ENCODE measurements at places on chromosomes 5 and 9.
A peak's percentile ranks its signal among the peaks of the same experiment; 100 is the strongest.

GRCh38 chr9:134224567-134225093, 60.3 kb upstream of the RNU6ATAC start:
- no peak for DNase-seq

DNA sequence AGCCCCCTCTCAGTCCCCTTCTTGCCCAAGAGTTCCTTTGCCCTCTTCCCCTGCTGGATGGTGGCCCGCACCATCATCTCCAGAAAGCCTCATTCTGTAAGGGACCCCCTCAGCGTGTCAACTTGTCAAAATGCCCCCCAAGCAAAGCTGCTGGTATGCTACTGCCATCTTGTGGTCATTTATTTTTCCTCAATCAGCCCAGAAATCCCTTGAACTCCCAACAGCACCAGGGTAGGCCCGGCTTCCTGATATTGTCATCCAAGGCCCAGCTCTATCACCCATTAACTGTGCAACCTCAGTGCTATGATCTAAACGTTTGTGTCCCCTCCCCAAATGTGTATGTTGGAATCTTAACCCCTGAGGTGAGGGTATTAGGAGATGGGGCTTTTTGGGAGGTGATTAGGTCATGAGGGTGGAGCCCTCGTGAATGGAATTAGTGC, 53.2 kb upstream of the FBXW11 start:
- DNase-seq, result no peak

- no peak for DNase-seq
Measured at GRCh38 chr5:149371296-149371962, 7.7 kb downstream of the IL17B start.

- DNase-seq, result no peak
Measured at GRCh38 chr9:122392284-122392683, 21.5 kb downstream of the PTGS1 start.

- no peak for DNase-seq
Measured at GRCh38 chr5:145050181-145050580, 785.0 kb downstream of the PRELID2 start.

DNA sequence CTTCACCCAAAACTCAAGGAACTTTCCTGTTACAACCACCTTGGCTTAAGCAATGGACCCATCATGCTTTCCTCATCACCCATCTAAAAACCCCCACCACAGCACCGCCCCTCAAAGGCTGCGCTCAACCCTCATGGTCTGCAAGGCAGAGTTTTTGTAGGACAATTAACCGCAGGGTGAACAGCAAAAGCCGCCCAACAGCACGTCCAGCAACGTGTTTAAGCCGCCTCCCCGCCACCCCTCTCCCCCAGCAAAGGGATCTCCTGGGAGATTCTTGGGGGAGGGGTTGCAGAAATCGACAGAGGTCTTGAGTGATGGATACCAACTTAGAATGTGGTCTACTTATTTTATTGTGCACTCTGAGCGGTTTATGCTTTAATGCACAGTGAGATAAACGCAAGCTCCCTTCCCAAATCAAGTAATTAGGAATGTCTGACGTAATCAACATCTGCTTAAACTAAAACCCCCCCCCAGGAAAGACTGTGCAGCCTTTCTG, 1.9 kb downstream of the ROR2 start:
- DNase-seq, result no peak

DNA sequence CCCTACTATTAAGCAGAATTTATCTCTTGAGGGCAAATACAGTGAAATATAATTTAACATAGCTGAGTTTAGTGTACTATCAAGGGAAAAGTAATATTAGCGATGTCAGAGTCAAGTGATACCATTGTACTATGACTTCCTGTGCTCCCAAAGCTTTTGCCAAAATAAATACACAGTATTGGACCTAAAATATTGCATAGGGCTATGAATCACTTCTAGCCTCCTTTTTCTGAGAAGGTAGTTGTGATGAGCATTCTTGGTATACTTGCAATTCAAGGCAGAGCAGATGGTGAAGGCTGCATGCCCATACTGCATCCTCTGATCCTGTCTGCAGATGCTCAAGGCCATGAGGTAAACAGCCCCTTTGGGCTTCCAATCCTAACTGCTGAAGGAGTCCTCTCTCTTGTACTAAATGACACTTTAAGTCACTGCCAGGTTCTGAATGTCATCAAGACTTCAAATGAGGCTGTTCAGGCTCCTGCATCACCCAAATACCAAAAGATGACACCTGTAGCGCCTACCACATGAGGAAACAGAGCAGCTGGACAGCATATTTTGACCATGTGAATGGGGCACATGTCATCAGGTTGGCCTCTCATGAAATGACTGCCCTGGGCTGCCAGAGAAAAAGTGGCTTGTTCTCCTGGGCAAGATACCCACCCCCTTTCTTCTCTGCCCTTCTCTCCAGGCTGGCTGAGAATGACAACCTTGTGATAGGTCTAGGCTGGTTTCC, 29.7 kb upstream of the PPP2CA start:
- peak; percentile 44 for DNase-seq

DNA sequence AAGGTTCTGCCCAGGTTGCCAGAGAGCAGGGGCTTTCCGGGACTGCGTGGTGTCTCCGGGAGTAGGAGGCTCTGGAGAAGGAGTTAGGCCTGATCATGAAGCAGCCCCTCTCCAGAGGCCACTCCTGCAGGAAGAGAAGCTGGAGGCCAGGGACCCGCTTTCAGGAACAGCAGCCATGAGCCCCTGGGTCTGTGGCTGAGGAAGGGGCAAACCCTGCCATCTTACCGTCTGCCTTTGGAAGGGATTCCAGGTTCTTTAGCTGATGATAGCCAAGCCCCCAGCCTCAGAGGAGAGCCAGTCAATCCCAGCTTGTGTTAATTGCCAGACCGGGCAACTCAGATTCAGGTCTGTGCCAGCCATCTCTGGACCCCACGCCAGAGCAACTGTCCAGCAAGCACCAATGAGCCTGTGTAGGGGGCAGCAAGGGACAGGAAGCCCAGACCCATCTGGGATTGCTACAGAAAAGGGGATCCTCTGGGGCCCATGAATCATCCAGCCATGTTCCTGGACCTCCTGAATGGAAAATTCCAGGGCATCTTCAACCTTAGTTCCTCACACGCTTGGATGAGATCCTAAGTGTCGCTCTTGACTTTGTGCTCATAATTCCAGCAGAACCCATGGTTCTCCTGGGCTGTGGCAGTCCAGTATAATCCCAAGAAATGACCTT, 42.7 kb upstream of the MVB12B start:
- no peak for DNase-seq

GRCh38 chr5:32814141-32814540, 103.0 kb downstream of the NPR3 start:
- DNase-seq, result no peak

DNA sequence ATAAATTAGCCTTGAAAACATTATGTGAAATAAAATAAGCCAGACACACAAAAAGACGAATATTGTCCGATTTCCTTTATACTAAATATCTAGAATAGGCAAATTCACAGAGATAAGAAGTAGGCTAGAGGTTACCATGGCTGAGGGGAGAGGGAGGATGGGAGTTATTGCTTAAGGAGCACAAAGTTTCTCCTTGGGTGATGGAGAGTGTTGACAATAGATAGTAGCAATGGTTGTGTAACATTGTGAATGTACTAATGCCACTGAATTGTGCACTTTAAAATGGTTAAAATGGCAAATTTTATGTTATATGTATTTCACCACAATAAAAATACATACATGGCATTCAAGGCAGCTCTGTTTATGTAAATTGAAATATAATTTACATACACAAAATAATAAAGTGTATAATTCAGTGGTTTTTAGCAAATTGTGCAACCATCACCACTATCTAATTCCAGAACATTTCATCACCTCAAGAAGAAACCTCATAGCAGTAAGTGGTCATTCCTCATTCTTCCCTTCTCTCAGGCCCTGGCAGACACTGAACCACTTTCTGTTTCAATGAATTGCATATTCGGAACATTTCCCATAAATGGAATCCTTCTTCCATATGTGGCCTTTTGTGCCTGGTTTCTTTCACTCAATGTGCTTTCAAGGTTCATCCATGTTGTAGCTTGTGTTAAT, 59.2 kb downstream of the NDST1 start:
- peak; percentile 80 for DNase-seq

DNA sequence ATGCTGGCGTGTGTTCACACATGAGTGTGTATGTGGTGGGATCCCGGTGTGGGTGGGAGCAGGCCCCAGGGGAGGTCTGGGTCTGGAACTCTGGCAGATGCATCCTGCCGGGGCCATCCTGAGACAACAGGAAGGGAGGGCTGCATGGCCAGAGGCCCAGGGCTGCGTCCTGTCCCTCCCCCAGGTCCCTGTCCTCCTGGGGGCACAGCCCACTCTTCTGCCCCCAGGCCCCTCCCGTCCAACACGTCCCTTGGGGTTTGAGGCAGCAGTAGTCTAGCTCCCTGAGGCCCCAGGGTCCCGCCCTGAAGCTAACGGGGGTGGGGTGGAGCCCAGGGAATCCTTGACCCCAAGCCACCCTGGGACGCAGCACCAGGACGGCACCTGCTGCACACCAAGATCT, 16.6 kb downstream of the FLT4 start:
- no peak for DNase-seq

DNA sequence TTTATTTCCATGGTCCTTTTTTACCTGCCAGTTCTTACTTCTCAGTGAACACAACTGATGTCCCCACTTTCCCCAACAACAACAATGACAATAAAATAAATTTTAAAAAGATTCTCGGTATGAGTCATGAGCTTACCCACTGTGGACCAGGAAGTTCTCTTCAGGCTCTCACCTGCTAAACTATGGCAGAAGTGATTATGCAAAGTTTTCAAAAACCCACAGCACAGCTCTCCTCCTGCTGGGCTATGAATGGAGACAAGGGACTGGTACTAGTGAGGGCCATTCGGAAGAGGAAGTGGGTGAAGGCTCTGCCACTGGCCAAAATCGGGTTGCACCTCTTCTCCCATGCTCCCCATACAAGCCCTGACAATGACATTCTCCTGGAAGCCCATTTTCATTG, 429.4 kb downstream of the PIK3R1 start:
- DNase-seq, result no peak

GRCh38 chr9:124218438-124218982, 39.2 kb upstream of the NEK6 start:
- no peak for DNase-seq

DNA sequence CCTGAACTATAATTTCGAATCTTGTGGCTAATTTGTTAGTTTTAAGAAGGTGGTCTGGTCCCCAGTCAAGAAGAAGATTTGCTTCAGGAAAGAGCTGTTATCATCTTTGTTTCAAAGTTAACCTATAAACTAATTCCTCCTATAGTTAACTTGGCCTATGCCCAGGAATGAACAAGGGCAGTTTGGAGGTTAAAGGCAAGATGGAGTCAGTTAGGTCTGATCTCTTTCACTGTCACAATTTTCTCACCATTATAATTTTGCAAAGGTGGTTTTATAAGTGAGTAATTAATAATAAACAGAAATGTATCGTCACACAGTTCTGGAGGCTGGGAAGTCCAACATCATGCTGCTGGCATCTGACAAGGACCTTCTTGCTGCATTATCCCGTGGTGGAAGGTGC, 238.6 kb downstream of the PIK3R1 start:
- DNase-seq, result no peak

GRCh38 chr5:122434205-122434970, 122.4 kb downstream of the SNCAIP start:
- DNase-seq, result no peak

DNA sequence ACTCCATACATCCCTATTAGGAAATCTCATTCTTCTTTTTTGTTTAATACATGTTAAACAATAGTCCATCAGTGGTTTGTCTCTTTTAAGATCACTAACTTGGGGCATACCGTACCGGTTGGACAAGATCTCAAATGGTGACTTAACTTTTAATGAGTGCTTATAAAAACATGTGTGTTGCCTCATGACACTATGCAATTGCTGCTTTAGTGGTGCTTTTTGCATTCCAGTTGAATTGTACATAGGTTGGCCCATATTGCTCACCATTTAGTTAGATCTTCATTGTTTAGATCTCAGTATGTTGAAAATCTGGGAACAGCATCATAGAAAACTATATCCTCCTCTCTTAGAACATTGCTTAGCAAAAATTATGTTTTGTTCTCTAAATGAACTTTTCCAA, 17.8 kb downstream of the C9orf85 start:
- DNase-seq, result peak; percentile 84

DNA sequence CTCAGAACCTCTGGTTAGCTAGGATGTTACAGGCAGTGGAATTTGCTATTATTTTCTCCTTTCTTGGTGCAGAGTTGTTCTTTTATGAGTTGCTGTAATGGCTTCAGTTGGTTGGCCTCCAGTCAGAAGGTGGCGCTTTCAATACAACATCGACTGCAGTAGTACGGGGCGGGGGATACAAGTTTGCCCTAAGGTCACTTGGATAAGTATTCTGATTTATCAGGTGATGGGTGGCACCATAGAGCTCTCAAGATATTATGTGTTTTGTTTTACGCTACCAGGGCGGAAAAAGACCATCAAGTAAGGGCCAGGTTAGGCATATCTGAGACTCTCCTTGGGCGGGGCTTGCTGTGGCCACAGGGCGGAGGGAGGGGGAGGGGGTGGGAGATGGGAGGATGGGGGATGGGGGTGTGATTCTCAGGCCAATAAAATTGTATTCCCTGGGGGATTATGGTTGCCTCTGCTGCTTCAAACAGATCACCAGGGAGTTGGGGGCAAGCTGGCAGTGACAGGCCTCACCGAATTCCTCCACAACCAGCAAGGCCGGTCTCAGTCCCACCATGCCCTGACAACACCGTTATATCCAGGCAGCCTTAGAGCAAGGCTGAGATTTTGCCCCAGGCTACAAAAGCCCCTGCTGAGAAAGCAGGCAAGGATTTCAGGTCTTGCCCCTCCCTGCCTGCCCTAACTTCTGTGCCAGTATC, 15.9 kb upstream of the RNF38 start:
- DNase-seq, result no peak

DNA sequence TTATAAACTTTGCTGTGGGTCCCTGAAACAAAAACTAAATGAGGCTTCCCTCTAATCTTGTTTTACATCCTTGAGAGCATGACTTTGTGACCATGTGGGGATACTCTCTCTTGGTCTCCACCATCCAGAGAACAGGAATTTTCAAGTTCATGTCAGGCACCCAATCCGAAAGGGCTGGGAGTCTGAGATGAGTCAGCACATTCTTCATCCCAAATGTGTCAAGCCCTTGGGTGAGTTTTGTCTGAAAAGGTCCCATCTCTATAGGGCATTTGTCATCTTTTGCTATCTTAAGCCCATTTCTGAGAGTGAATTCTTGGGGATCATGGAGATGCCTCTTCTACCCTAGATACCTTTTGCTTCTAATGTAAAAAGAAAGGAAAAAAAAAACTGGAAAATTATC, 26.9 kb upstream of the RAPGEF6 start:
- DNase-seq, result no peak

- DNase-seq, result no peak
Measured at GRCh38 chr9:69054989-69055388, 19.4 kb downstream of the FXN start.

Data from skeletal muscle cell (primary cell).